ENCODE measurements at places on chromosomes 7 and 10.
A peak's percentile ranks its signal among the peaks of the same experiment; 100 is the strongest.

DNA sequence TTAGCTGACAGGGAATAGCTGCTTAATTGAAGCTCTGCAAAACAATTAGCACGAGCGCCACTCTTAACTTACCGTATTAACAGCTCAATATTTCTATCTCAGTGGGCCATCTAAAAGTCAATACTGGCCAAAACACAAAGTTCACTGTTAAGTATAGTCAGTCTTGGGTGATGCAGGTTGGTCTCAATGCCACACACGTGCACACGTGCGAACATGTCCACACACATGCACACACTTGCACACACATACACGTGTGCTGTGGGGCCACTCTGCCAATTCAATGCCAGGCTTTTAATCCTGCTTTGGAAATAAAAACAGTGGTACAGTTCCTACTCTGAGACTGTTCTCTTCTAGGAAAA, 105.1 kb downstream of the GRB10 start:
- no peak for DNase-seq

- no peak for DNase-seq
Measured at GRCh38 chr10:23195846-23196600, 3.9 kb downstream of the PTF1A start.

GRCh38 chr10:70562036-70562755, 40.3 kb downstream of the PRF1 start:
- DNase-seq: no peak

- no peak for DNase-seq
Measured at GRCh38 chr7:84847790-84848189, 339.1 kb downstream of the SEMA3D start.

DNA sequence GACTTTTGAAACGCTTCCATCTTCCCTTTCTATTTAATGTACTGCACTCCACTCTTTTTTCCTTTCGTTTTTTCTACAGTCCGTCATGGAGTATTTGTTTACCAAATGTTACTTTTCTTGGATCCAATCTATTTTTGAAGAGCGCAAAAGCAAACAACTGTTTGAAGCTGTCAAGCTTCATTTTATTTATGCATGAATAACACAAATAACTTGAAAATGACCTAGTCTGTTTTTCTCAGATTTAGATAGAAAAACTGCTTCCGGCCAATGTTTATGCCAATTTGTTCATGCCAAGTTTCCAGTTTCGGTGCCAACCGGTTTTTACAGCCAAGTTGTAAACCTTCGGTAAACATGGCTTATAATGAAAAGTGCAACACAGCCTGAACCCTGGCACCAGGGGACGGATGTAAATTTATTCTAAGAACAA, 150.9 kb upstream of the KLF6 start:
- no peak for DNase-seq

DNA sequence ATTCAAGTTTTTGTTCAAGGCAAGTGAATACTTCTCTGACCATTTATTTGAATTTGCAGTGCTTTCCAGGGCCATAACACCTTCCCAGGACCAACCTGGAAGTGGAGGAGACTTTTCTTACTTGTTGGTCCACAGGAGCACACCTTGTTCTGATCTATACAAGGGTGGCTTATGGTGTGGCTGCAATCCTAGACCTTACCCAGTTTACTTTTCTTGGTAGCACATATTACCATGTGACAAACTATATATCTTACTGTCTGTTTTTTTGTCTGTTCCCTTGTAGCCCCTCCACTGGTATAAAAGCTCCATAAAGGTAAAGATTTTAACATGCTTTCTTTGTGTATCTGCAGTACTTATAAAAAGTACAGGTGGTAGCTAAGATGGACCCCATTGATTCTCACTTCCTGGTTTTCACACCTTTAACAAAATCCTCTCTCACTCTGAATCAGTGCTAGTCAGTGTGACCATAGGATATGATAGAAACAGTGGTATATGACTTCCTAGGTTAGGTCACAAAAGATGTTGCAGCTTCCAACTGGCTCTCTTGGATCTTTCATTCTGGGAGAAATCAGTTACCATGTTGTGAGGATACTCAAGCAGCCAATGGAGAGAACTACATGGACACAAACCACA, 5.6 kb upstream of the ASB4 start:
- no peak for DNase-seq

DNA sequence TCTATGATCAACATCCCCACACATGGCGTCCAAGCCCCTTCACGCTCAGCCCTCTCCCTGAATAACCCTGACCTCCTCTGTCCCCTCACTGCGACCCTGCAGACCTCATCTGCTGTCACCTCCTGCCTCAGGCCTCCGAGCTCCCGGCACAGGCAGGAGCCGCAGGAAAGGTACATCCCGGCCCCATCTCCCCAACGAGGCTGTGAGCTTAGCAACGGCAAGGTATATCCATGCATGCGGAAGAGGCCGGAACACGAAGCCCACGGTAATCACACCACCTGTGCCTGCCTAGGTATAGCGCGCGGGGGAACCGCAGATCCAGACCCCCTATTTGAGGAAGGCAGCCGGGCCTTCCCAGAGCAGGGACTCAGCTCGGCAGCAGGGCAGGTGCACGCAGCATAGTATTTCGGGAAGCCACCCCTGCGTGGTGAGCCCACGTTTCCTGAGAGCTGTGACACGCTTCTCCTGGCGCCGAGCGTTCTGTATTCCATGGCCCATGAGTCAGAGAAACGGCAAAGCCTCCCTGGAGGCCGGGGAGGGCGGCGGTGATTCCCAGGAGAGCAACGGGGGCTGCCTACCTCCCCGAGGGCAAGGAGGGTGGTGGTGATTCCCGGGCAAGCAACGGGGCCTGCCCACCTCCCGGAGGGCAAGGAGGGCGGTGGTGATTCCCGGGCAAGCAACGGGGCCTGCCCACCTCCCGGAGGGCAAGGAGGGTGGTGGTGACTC, 50.1 kb upstream of the DNAAF5 start:
- no peak for DNase-seq

DNA sequence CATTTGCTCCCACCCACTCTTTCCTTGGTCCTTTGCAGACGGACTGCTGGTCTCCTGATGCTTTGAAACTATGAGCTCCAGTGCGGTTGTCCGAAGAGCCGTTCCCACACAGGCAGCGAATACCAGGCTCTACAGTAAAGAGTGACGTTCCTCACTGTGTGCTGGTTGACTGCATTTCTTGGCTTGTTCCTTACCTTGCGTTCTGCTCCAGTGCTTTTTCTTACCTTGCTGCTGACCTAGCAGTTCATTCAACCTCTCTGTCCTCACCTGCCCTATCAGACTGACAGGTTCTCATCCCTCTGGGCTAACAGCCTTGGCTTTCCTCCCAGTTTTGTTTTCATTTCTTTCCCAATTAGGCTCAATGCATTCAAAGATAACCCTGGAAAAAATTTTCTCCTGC, 214.8 kb downstream of the TMEM178B start:
- DNase-seq: no peak

DNA sequence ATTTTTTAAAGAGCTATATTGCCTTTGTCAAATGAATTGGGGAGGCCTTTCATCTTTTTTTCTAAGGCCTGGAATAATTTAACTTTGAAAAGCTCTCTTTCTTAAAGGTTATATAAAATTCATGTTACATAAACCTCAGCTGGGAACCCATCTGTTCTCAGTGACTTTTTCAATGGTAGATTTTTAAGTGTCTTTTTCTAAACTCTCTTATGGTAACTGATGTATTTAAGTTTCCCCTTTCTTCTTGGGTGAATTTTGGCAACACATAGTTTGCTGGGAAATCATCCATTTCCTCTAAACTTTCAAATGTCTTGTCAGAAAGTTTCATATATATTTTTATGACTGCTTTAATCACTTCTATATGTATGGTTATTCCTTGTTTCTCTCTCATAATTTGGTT, 362.2 kb upstream of the KLF6 start:
- no peak for DNase-seq

DNA sequence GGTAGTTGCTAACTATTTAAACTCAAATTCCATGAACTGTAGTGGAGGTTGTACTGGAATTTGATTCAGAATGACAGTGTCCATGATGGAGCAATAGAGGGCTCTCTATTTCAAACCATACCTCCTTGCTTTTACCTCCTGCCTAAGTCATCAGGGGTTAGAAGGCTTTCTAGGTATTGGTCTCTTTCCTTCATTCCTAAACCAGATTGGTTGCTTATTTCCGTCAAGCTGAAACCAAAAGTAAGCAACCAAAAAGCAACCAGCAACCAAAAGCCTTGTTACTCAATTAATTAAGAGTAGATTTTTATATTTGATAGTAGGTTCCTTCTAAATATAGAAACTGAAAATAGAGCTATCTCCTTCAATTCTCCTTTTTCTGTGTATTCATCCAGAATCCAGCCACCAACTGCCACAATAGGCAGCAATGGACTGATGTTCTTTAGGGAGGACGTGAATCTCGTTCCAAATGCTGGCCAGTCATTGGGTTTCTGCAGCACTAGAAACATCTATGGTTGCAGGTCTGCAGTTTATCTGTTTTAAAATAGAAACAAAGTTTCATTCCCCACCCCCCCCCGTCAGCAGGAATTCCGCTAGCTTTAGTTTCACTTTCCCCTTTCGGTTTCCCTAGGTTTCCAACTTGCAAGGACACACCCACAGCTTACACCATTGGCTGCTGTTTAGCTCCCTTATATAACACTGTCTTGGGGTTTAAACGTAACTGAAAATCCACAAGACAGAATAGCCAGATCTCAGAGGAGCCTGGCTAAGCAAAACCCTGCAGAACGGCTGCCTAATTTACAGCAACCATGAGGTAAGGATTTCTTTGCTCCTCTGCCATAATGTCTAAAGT, at the start of gene IFIT1:
IFIT1 (plus strand) TSS at position 717 of the 850 bp plus-strand sequence; CDS start at position 807, 90 bp downstream.
- peak; percentile 79 for DNase-seq

GRCh38 chr10:9786101-9786500, 1231.6 kb upstream of the CELF2 start:
- no peak for DNase-seq

DNA sequence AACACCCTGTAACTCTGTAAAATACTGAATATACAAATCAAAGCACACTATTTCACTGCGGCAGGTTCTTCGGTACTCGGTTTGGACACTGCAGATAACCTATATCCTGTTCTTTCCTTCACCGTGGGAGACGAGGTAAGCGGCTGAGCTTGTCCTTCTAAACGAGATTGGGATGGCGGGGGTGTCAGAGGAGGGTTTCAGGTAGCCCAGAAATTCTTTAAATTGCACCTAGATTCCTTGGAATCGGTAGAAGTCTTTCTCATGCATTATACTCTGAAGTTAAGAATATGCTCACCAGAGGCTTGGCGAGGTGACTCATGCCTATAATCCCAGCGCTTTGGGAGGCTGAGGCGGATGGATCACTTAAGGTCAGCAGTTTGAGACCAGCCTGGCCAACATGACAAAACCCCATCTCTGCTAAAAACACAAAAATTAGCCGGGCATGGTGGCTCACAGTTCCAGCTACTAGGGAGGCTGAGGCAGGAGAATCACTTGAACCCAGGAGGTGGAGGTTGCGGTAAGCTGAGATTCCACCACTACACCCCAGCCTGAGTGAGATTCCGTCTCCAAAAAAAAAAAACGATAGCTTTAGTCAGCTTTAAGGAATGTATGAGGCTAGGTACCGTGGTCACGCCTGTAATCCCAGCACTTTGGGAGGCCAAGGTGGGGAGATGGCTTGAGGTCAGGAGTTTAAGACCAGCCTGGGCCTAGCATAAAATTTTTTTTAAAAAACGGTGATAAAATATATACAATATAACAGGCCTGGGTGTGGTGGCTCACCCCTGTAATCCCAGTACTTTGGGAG, 10.1 kb upstream of the LAT2 start:
- DNase-seq: no peak

DNA sequence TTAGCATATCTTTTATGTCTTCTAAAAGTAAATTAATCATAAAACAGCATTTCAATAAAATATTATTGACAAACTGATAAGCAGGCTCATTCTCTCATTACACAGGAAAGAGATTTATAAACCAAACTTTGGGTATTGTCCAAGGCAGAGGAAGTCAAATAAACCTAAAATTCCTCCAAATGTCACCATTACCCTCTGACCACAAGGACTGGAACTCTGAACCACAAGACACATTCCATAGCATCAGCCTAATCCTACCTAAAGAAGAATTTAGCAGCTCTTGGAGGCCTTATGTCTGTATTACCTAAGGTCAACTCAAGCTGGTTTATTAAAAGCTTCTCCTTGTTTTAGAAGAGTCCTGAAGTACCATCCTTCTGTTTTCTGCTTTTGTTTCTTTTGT, 82.4 kb upstream of the SLC13A1 start:
- no peak for DNase-seq

DNA sequence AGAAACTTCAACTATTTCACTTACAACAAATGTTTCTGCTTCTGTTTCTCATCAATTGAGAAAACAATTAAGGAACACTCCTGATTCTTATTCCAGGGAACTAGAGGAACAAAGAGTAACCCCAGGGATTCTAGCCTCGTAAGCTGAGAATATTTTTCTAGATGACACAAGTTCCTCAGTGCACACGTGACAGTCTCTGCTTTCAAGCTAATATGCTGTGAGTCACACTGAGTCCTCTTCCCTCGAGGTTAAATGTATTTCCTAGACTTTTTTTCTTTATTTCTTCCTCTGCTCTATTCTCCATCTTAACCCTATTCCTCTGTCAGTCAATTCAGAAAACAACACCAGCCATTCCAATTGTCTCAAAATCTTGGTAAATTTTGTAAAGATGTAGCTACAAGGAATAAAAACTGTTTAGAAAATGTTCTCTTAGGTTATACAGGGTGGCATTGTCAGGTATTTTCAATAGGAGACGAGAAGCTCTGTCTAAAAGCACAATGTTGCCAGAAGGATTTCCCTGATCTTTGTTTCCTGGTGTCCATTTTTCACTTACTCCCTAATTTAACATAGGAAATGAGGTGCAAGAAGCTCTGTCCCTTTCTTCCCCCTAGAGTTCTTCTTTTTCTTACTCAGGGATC, 5.8 kb upstream of the C1GALT1 start:
- DNase-seq: peak; percentile 75

- DNase-seq: peak; percentile 18
Measured at GRCh38 chr7:21941611-21942141, 4.0 kb downstream of the CDCA7L start.

DNA sequence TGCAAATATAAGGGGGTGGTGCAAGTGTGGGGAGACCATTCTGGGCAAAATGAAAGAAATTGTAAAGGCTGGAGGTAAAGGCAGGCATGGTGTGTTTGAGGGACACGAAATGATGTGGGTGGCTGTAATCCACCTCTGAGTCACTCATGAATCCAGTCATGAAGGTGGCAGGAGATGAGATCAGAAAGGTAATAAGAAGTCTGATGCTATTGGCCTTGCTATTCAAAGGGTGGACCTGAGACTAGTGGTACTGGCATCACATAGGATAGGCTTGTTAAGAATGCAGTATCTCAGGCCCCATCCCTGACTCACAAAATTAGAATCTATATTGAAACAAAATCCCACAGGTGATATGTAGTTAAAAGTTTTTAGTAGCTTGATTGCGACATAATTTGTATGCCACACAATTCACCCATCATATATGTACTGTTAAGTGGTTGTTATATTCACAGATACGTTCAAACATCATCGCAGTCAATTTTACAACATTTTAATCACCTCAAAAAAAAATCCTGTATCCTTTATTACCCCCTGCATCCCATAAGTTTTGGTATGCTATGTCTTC, 85.6 kb downstream of the ST8SIA6 start:
- no peak for DNase-seq

- no peak for DNase-seq
Measured at GRCh38 chr7:26614503-26614902, 249.9 kb downstream of the SKAP2 start.

GRCh38 chr10:91208642-91209041, 11.8 kb upstream of the PCGF5 start:
- no peak for DNase-seq

Data from inflammatory macrophage (primary cell).